ENCODE measurements at places on chromosomes 1 and 21.

- DNase-seq = no peak
Measured at GRCh38 chr1:218357211-218357892, 12.2 kb downstream of the TGFB2 start.

DNA sequence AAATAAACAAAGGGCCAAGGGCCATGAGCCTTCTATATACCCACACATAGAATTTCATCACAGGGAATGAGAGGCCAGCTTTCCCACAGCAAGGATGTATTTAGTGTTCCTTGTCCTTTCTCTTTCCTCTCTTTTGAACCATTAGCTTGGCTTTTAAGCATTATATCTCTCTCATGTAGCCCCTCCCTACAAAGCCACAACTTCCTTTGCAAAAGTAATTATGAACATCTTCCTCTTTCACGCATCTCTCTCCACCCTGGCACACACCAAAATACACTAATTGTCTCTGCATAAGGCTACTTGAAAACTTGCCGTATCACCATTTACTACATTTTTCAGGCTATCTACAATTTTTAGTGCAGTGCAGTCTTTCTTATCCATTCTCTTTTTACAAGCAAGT lies 1.9 kb upstream of the AK5 start:
- DNase-seq = no peak

- DNase-seq = no peak
Measured at GRCh38 chr1:247740721-247741120, 2.3 kb downstream of the OR14K1 start.

- DNase-seq = no peak
Measured at GRCh38 chr1:213829780-213830179, 158.0 kb upstream of the PROX1 start.

- no peak for DNase-seq
Measured at GRCh38 chr1:67647036-67647798, 37.8 kb upstream of the GADD45A start.

- no peak for DNase-seq
Measured at GRCh38 chr1:203065191-203065590, 20.6 kb downstream of the MYOG start.

- DNase-seq = no peak
Measured at GRCh38 chr1:101130673-101131072, 105.1 kb upstream of the DPH5 start.

GRCh38 chr1:110916669-110917306 lies 43.8 kb downstream of the CD53 start:
- DNase-seq = no peak

DNA sequence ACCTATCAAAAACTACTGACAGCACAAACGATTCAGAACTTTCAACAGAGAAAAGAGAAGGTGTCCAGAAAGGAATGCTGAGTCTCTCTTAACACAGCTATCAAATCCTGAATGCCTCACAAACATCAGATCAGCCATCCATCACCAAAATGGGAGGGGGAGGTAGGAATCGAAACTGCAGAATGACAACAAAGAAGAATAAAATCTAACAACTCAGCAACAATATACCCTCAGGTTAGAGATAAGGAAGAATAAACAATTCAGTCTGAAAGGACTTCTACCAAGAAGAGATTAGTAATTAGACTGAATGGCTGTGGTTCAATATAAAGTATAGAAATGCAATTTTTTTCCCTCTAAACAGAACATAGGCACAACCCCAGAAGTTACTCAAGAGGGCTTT lies 94.4 kb downstream of the RERE start:
- DNase-seq = no peak

GRCh38 chr21:35565204-35565611 lies 495.1 kb downstream of the SETD4 start:
- DNase-seq = no peak

- no peak for DNase-seq
Measured at GRCh38 chr1:162305969-162306368, 70.7 kb downstream of the SPATA46 start.

GRCh38 chr1:240217403-240217802 lies 125.7 kb downstream of the FMN2 start:
- no peak for DNase-seq

DNA sequence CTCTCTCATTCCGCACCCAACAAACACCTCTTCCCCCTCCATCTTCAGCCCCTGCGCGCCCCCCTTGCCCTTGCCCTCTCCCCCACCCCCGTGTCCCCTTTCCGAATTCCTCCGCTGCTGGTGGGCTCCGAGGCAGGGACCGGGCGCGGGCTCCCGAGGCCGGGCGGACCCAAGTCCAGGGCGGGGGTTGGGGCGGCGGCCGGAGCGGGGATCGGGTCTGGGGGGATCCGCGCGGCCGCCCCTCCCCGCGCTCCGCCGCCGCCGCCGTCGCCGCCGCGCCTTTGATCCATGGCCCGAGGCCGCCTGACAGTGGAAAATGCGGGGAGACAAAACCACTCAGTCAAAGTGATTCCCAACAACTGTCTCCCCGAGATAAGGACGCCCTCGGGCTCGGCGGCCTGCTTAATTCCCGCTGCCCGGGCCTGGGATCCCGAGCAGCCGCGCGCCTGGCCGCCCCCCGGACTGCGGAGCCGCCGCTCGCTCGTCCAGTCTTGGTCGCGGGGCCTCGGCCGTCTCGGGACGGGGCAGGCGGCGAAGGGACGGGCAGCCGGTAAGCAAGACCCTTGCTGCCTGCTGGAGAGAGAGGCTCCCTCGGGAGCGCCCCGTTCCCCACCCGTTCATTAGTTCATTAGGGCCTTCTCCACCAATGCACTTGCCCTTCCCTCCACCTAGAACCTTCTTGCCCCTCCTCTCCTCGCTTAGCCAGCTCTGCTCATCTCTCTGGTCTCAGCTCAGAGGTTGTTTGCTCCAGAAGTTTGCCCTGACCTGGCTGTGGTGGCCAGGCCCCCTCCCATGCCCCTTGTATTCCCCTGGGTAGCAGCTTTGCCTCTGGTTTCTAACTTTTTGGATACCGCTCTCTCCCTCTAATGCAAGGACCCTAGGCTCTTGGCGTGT lies 86.4 kb downstream of the PAX7 start:
- DNase-seq = no peak

All from stimulated activated CD4-positive, alpha-beta T cell treated with anti-CD3 and anti-CD28 coated beads, Interleukin-2, amount 100 ng/mL, for 24 hours (primary cell).